SW 1271 (cell line): ENCODE measurements at places on chromosomes 16 and 17.

DNA sequence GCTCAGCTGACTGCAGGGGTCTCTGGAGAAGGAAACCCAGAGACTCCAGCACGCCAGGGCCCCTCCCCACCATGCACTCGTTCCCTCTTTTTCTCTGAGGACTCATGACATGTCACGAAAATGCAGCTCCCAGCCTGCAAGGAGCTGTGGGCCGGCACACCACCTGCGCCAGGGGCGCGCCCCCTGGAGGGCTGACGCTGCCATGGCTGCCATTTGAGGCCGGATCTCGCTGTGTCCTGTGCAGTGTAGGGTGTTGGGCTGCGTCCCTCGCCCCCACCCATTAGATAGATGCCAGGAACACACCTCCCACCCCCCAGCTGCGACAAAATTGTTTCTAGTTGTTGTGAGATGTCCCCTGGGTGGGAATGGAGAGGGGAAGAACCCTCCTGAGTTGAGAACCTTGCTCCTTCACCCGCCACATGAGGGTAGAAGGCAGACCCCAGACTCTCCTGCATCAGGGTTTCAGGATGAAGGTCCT lies 8.2 kb downstream of the SYNGR2 start:
- peak; percentile 22 for DNase-seq

DNA sequence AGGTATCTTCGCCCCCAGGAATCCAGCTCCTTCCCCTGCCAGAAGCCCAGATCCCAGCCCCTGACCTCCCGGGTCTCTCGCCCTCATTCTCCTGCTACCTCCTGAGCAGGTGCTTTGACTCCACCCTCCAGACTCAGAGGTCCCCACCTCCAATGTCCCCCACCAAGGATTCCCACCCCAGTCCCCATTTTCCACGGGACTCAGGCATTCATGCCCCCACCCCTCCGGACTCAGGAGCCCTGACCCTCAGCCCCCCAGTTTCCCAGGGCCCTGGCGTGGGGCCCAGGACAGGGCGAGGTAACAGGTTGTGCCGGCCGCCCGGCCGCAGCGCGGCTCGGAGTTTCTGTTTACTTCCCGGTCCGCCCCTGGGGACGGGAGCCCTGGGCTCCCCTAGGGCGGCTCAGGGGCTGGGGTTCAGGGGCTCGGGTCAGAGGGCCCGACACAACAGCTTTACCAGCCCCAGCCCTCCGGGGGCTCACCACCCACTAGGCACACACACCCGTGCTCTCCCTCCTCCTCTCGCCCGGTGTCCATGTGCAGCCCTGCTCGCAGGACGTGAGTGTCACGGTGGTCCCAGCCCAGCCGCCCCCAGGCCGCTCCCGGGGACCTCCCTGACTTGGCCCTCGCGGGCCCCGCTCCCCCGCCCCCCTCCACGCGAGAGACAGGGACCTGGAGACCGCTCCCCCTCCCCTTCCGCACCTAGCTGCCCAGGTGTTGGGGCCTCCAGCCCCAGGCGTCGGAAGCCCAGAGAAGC lies 595 bp downstream of the BICDL2 start:
- DNase-seq = no peak

DNA sequence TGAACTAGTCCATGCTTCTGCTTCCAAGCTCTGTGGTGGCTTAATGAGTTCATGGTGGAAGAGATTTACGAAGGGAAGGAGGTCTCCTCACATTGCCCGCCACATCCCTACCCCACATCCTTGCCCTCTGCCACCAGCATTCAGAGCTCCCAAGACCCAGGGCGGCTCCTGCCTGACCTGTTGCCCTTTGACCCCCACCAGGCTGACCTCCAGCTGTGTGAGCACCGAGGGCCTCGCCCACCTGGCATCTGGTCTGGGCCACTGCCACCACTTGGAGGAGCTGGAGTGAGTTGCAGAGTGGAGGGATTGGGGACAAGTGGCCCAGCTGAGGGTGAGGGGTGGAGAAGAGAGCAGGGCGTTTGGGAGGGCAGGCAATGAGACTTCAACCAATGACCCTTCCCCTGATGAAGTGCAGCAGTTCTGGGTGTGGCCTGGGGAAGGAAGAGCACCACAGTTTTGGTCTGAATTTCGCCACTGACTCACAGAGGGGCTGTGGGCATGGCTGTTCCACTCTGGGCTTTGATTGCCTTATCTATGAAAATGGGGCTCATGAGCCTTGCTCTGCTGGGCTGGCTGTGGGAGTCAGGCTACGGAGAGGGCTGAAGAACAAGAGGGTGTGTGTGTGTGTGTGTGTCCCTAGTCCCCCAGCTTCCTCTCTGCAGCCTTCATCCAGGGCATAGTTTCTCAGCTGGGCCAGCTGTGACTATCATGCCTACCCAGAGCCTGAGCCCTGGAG lies 22.6 kb upstream of the CPNE2 start:
- no peak for DNase-seq

GRCh38 chr16:85461022-85461813 lies 151.9 kb upstream of the GSE1 start:
- no peak for DNase-seq

GRCh38 chr16:4624015-4624826 lies at the start of gene MGRN1:
TSS of gene MGRN1 (plus strand) at chr16:4624826. CDS start at chr16:4624961, 135 bp downstream.
- DNase-seq = peak; percentile 88

DNA sequence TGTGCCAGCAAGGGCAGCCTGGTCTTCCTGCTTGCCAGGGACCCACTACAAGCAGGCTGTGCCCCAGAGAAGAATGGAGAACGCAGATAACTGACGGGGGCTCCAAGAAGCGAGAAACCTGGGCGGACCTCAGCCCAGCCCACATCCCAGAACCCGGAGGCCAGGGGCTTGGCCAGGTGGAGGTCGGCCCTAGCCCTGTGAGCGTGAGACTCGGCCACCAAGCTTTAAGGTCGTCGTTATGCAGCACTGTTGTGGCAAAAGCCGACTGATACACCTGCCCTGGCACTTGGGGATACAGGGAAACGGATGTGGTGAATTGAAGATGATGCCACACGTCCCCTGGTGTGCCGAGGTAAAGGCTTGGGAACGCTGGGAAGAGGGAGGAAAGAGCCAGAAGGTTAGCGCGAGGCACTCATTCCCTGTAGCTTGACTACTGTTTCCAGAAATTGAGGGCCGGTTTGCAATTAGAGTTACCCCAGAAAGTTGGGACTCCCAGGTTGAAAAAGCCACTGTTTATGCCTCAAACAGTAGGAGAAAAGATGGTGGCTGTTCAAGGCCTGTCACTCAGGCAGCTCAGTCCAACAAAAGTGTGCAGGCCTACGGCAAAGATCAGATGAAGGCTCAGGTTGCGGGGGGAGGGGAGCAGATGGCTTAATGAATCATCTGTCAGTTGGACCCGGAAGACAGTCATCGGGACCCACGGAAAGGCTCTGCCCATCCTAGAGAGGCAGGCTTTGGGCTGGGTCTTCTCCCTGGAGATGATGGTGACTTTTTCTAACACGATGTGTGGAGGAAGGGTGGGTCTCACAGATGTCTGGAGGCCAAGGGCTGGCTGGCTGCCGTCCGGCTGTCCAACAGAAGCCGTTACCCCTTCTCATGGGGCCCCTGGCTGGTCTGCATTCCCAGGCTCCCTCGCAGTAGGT lies 45.6 kb upstream of the BAHCC1 start:
- no peak for DNase-seq

- no peak for DNase-seq
Measured at GRCh38 chr17:10421900-10422542, at the start of gene MYH8. TSS of gene MYH8 (minus strand) at chr17:10421950. CDS start at chr17:10420227, 1,723 bp downstream.

DNA sequence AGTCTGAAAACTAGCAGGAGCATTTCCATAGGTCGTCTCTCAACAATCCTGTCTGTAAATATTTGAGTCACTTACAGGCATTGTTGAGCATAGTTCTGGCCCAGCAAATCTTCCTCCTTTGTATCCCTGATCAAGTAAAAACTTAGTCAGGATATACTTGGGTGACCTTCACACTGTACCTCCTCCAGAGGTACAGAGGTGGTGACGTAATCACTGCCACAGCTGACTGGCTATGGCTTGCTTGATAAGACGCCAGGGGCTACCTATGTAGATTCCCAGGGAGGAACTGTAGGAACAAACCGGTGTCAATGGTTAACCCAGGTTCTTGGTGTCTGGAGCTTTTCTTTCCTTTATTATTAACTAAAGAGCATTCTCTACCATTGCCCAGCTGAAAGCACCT lies at the start of gene KCNJ16:
Gene KCNJ16, plus strand, starts transcription at position 270 of the 400 bp plus-strand sequence. CDS start 56,863 bp downstream, outside the sequence.
- DNase-seq = no peak

DNA sequence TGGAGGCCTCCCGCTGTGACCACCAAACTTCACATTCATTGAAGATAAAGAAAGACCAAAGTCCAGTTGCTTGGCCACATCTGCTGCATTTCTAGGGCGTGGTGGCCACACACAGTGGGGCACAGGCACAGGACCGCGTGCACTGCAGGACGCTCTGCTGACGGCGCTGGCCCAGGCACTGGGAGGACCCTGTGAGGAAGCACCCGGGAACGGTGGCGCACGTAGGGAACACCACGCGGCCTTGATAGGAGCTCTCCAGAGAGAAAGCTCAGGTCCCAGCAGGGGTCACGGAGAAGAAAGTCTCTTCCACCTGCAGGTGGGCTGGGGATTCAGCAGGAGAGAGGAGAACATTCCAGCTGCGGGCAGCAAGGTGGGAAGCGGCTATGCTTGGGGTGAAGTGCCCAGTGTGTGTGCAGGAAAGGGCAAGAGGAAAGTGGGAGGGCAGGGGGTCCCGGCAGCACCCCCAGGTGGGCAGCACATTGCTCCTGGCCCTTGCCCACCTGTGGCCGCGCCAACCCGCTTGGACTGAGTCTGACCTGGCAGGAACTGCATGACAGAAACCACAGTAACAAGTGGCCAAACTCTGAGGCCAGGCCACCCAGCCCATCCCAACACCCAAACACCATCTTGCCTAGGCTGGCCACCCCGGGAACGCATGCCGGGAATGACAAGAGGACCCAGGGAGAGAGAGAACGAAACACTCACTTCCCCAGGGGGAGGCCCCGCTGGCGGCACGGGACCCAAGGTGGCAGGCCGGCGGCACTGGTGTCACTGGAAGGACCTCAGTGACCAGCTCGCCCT lies 32.8 kb downstream of the TBC1D16 start:
- DNase-seq = no peak

- DNase-seq = no peak
Measured at GRCh38 chr17:82666931-82667667, 18.9 kb upstream of the WDR45B start.

DNA sequence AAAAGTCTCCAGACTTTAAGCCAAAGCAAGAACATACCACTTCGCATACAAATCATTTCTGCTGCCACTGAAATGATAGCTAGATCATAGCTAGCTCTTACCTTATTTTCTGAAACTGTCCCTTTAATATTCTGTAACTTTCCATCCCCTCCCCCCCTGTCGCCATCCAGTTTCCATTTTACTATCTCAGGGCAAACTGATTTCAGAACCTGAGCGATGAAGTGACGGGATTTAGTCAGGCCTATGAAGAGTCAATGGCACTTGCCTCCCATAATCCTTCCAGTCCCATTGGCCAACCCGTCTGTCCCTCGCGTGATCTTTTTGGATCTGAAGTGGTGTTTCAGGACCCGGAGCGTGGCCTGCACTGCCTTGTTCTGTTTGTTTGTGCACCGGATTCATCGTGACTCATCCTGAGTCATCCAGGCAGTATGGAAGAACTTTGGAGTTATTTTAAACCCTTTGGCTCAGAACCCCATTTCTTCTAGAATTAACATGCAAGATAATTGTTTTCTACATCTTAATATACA lies 199.8 kb upstream of the CHMP6 start:
- peak; percentile 89 for DNase-seq

DNA sequence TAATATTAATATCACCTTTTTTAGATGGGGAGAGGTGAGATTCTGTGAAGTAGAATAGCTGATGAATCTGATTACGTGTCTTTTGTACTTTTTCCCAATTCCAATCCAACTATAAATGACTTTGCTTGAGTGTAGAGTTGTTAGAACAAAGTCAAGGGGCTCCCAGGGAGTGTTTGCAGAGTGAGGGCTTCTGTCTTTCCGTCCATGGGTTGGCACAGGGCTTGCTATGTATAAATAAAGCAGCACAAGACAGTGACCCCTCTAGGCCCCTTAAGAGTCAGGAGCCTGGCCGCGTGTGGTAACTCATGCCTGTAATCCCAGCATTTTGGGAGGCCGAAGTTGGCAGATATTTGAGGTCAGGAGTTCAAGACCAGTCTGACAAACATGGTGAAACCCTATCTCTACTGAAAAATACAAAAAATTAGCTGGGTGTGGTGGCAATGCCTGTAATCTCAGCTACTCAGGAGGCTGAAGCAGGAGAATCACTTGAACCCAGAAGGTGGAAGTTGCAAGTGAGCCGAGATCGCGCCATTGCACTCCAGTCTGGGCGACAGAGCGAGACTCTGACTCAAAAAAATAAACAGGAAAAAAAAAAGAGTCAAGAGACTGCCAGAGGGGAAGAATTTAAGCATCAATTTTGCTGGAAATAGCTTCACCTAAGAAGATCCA lies 127.9 kb upstream of the HS3ST3A1 start:
- no peak for DNase-seq

DNA sequence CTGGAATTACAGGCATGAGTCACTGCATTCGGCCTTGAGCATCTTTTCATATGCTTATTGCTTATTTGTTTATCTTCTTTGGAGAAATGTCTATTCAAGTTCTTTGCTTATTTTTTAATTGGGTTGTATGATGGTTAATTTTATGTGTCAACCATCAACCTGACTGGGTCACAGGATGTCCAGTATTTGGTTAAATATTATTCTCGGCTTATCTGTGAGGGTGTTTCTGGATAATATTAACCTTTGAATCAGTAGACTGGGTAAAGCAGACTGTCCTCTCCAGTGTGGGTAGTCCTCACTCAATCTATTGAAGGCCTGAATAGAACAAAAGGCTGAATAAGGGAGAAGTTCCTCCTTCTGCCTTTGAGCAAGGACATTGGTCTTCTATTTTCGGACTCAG lies 142.0 kb downstream of the SSH2 start:
- DNase-seq = no peak

DNA sequence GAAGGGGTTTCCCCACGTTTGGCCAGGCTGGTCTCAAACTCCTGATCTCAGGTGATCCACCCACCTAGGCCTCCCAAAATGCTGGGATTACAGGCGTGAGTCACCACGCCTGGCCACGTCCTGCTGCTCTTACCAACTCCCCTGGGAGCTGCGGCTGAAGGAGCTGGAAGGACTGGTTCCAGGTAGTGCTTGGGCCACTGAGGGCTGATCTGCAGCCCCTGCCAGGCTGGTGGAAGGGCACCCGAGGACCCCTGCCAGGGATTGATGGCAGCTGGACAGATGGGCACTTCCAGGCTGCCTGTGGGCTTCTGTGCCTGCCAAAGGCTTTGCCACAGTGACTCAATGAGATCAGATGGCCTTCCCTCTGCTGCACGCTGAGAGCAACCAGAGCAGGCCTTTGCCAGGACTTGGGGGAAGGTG lies 2.3 kb downstream of the OXLD1 start:
- no peak for DNase-seq

DNA sequence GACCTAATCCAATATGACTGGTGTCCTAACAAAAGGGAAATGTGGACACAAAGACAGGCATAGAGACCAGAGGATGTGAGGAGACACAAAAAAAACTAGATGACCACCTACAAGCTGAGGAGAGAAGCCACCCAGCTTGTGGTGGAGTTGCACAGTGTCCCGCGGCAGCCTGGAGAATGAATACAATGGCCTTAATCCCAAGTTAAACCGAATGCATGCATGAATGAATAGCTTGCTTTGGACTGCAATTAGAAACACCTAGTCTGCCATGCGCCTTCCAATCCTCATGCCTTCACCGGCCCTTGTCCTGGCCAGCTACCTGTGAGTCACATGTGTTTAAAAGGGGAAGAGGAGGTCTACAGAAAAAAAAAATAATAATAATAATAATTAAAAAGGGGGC lies 72.0 kb downstream of the CNGB1 start:
- DNase-seq = no peak

GRCh38 chr16:48330189-48330840 lies 54.9 kb downstream of the SIAH1 start:
- DNase-seq = no peak
